ENCODE measurements at places on chromosomes 11 and 22.

GRCh38 chr11:120285256-120285655 is 39.8 kb upstream of the TLCD5 start:
- no peak for DNase-seq

GRCh38 chr11:9747828-9748227 is 84.0 kb downstream of the SWAP70 start:
- no peak for DNase-seq

- DNase-seq: no peak
Observed at GRCh38 chr22:20998411-20999336, 3.2 kb downstream of the THAP7 start.

DNA sequence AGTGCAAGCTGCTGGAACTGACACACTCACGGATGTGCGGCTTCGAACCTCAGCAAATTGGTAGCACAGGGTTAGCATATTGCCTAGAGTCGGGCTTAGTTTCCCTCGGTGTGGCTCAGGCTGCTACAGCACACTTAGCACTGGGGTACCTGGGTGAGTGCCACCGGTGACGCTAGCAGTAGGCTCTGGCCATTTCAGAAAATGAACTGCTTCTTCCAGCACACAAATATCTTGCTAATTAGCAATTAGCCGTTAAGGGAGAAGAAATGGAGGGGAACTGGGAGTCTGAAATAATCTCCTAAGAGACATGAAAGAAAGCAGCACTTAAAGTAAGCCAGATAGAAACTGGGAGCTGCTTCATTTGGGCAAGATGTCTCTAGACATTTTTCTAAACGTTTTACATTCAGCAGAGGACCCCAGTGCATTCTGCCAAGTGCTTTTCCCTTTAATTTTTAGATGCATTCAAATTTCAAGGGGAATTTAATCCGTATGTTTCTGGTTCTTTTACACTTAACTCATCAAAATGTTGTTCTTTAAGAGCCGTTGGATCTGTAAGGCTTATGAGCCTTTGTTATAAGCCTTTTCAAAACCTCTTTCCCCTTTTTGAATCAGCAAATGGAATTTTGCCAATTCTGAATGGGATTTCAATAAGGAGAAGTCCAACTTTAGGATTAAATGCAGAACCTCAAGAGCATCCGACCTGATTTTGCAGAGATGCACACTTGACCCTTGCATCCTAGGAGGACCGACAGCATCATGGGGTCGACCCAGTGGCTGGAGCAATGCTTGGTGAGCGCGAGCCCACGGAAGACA is 708.1 kb downstream of the NTM start:
- DNase-seq: no peak

DNA sequence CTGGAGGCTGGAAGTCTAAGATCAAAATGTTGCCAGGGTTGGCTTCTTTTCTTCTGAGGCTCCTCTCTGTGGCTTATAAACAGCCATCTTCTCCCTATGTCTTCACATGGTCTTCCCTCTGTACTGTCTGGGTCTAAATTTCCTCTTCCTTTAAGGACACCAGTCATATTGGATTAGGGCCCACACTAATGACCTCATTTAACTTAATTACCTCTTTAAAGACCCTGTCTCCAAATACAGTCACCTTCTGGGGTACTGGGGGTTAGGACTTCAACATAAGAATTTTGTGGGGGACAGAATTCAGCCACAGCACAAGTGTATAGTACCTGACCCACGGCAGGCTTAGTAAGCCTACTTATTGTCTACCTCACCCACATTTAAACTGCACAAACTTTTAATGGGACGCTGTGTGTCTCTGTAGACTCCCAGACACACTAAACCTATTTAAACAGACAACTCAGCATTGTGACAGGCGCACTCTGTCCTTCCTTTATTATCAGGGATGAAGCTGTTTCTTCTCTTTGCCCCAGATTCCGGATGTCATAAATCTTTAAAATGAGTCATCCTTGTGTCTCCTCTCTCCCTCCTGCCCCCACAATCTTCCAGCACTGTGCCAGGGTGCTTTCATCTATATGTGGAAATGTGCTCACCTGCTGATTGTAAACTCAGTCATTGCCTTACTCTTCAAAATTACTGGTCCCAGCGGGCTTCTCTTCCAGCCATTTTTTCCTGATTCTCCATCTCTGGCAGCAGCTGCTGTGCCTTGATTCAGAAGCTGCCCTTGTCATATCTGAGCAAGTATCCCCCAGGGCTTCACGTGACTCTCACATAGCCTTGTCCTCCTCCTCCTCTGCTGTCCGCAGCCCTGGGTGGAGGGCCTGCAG is 5.4 kb upstream of the MAPK8IP1 start:
- DNase-seq: no peak

DNA sequence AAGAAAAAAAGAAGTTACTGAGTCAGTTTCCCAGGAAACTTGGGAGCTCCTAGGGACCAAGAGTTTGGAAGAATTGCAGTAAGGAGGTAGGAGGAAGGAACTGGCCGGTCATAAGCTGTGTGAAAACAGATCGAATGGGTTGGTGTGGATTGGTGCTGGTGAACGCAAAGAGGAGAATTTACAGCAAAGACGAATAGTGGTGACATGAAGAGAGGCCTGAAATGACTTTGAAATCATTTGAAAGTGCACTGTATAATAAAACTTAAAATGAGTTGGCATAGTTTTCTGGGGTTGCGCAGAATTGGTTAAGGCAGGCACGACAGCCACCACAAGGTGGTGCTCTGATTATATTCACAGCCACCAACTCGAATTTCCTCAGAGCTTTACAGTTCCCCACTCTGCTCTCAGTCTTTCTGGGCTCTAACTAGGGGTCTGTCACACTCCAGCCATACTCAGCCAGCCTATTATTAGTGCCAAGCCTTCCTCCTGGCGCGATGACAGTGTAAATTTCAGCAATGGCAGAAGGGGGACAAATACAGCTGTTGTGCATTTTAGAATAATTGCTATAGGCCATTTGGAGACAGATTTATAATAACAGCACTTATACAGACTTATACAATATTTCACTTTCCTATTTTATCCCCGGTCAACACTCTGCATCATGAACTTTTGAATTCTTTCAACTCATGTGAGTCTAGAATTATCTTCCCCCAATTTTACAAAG is 8.3 kb upstream of the HTR3B start:
- DNase-seq: peak; percentile 69

GRCh38 chr11:96294289-96294688 is 48.7 kb downstream of the MAML2 start:
- no peak for DNase-seq

- DNase-seq: no peak
Observed at GRCh38 chr11:58494101-58494500, 13.8 kb downstream of the OR5B21 start.

DNA sequence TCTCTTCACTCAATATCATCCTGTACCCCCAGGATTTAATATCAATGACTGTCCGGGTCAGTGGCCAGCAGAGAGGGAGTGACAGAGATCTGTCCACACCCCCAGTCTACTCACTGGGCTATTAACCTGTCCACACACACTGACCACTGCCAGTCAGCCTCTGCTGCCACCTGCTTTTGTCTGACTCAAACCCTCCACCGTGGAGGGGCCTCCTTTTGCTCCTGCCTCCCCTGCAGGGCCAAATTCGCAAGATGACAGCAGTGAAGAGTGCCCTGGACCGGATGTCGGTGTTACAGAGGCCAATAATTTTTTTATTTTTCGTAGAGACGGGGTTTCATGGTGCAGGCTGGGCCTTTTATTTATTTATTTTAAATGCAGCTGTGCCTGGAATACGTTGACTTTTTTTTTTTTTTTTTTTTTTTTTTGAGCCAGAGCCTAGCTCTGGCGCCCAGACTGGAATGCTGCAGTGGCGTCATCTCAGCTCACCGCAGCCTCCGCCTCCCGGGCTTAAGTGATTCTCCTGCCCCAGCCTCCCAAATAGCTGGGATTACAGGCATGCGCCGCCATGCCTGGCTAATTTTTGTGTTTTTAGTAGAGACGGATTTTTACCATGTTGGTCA is 5.1 kb downstream of the PDXP start:
- DNase-seq: no peak

DNA sequence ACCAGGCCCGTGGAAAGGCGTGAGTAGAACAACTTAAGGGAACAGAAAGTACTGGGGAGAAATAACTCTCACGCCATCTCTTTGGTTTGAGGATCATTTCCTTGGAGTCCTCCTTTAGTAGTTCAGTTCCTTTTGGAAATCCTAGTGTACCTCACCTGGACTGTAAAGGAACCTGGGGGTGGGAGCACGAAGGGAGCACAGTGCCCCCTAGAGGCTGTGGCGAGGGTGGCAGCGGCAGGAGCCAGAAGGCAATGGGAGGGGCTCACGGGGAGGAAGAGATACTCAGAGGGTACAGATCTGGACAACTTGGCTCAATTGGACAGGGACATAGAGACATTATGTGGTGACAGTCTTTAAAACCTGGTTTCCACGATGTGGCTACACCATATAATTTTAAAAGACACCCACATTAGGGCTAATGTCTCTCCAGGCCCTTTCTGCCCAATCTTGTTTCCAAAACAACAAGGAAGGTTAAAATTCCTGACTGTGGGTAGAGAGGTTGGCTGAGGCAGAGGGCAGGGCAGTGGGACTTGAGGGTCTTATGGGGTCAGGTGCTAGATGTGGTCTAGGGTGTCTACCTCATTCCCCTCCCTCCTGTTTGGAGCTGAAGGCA is 87.0 kb downstream of the CSNK2A3 start:
- DNase-seq: no peak

GRCh38 chr11:21411597-21411996 is 742.2 kb downstream of the NELL1 start:
- DNase-seq: no peak

- no peak for DNase-seq
Observed at GRCh38 chr11:394034-394857, at the start of gene PKP3. Gene PKP3, plus strand, starts transcription at chr11:394209. Its CDS starts 84 bp downstream, at chr11:394293.

- DNase-seq: no peak
Observed at GRCh38 chr11:131808470-131808869, 438.1 kb downstream of the NTM start.

- no peak for DNase-seq
Observed at GRCh38 chr22:49602481-49602880, 225.2 kb downstream of the BRD1 start.

GRCh38 chr22:11605468-11605981 is 3922.5 kb upstream of the OR11H1 start:
- no peak for DNase-seq

DNA sequence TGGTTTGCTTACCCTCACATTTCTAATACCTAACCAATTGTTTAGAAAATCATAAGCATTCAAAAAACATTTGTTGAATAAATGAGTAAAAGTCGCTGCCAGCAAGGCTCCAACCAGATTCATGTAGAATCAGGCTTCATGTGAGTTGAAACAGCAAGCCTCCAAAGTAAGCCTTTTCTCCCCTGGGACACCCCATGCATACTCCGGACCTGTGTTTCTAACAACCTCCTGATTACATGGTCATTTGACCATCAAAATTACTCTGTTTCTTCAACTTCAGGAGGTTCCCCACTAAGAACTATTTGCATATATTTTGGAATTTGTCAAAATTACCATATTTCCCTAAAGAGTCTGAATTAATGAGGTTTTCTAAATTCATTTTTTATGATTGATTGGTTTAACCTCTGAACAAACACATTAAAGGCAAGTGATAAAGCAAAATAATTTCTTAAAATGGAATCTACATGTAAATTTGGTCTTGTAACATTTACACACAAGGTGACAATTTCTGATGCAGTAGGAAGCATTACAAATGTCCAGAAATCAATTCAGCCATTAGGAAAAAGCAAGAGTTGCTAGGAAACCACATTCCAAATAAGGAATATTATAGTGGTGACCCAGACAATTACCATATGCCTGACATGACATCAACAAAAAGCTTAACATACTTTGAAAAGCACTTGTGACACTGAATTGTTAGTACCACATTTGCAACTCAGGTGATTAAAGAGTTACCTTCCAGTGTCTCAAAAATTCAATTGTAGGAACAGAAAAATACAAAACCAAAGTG is 252.6 kb downstream of the GUCY1A2 start:
- DNase-seq: peak; percentile 29

- DNase-seq: no peak
Observed at GRCh38 chr11:108662700-108663099, 2.2 kb upstream of the DDX10 start.

DNA sequence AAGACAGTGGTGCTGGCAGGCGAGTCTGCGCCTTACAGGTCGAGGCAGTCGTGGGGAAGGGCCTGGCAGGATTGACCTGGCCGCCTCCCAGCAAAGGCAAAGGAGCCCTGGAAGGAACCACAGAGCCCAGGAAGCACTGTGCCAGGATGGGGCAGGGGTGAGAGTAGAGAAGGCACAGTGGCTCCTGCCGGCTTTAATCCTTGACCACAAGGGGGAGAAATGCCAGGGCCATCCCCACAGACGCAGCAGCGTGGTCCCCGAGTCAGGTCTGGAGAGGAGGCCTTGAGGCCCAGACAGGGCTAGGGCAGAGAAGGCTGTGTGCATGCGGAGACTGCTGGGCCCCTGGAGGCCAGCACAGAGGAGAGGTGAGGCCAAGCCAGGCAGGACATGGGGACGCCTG is 9.9 kb upstream of the NDUFS8 start:
- no peak for DNase-seq

- no peak for DNase-seq
Observed at GRCh38 chr22:47012589-47013370, 250.3 kb downstream of the TBC1D22A start.

DNA sequence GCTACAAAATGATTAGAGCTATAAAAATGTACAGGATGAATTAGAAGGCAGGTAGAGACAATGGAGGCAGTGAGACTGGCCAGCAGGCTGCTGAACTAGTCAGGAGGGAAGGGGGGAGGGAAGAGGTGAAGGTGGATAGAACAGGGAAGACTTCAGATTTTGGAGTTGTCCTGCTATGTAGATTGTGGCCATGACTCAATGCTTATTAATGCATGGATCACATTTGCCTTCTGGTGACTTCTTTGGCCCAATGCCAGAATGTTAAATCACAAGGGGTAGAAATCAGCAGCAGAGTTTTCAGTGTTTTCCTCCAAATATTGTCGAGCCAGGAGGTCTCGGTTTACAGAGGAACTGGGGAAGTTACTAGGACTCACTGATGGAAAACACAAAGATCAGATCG is 346.6 kb downstream of the AASDHPPT start:
- no peak for DNase-seq

DNA sequence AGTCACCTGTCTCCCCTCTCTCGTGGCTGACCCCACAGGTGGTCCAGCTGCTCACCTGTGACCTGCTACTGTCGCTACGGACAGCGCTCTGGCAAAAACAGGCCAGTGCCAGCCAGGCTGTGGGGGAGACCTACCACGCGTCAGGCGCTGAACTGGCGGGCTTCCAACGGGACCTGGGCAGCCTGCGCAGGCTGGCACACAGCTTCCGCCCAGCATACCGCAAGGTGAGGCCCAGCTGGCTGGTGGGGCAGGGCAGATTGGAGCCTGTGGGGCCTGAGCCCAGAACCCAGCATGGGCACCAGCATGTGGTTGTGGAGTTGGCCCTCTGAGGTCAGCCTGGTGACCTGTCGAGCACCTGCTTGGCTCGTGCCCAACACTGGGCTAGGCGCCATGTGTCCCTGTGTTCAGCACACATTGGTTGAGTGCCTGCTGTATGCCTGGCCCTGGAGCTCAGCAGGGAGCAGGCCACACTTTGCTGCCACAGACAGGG is 11.9 kb downstream of the SHISA8 start:
- DNase-seq: no peak
